ENCODE measurements at places on chromosomes 1 and 21.
A peak's percentile ranks its signal among the peaks of the same experiment; 100 is the strongest.

DNA sequence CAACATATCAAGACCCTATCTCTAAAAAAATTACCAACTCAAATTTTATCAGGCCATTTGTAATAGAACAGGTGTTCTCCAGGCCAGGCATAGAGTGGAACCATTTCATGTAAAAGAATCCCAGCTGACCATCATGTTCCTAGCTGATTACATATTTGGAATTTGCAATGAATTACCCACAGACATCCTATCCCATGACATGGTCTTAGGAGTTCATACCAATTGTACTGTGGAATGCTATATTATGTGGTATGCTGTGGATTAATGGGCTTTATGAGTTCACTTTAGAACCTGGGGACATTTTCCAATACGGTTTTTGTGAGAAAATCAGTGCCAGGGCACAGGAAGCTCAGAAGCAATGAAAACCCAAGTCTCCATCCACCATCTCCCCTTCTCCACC is 110.3 kb downstream of the ZNF281 start:
- DNase-seq: no peak

- no peak for DNase-seq
Observed at GRCh38 chr1:247701338-247701737, 15.1 kb downstream of the OR6F1 start.

DNA sequence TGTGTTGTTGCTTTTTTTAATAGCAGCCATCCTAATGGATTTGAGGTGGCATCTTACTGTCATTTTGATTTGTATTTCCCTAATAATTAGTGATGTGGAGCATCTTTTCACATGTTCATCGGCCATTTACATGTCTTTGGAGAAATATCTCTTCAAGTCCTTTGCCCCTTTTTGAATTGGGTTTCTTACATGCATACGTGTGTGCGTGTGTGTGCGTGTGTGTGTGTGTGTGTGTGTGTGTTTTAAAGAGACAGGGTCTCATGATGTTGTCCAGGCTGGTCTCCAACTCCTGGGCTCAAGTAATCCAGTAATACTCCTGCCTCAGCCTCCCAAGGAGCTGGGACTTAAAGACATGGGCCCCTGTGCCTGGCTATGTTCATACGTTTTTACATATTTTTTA is 9.5 kb downstream of the PKNOX1 start:
- DNase-seq: no peak

GRCh38 chr1:42936309-42937078 is 22.2 kb downstream of the SLC2A1 start:
- DNase-seq: peak; percentile 55

DNA sequence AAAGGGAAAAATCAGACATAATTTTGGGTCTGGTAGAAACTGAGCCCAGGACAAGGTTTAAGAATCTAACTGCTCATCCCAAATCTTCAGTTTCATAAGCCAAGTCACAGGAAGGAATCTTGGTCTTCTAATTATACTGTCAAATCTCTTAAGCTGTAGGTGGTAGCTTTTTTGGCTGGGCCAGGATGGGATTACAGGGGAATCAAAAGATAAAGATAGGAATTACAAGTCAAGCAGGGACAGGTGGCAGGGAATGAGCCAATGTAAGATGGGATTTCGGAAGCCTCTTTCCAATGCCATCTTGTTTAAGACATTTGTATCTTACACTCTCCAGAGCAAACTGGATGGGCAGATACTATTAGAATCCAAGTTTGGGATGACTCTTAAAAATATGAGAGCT is 383.5 kb downstream of the KCNH1 start:
- no peak for DNase-seq

- DNase-seq: no peak
Observed at GRCh38 chr21:44083631-44084291, 23.4 kb upstream of the PWP2 start.

DNA sequence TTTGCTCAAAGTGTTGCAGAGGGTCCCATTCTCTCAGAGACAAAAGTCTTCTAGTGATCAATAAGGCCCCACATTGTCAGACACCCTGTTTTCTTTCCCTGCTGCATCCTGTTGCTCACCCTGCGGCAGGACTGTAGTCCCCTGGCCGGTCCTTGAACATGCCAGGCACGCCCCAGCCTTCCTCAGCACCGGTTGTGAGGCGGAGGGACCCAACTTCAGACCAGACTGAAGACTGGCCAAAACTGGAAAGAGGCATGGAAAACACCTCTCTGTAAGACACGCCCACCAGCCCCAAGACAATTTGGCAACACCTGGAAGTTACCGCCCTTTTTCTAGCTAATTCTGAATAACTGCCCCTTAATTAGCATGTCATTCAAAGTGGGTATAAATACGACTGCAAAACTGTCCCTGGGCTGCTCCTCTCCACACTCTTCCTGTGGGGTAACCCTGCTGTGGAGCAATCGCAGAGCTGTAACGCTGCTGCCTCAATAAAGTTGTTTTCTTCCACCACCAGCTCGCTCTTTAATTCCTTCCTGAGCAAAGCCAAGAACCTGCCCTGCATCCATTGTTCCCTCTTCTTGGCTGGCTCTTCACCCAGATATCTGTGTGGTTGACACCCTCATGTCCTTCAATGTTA is 23.8 kb downstream of the PLA2G2A start:
- no peak for DNase-seq

- DNase-seq: no peak
Observed at GRCh38 chr1:206784471-206784903, 12.2 kb upstream of the IL10 start.
